ENCODE measurements at places on chromosomes 12 and 14.

DNA sequence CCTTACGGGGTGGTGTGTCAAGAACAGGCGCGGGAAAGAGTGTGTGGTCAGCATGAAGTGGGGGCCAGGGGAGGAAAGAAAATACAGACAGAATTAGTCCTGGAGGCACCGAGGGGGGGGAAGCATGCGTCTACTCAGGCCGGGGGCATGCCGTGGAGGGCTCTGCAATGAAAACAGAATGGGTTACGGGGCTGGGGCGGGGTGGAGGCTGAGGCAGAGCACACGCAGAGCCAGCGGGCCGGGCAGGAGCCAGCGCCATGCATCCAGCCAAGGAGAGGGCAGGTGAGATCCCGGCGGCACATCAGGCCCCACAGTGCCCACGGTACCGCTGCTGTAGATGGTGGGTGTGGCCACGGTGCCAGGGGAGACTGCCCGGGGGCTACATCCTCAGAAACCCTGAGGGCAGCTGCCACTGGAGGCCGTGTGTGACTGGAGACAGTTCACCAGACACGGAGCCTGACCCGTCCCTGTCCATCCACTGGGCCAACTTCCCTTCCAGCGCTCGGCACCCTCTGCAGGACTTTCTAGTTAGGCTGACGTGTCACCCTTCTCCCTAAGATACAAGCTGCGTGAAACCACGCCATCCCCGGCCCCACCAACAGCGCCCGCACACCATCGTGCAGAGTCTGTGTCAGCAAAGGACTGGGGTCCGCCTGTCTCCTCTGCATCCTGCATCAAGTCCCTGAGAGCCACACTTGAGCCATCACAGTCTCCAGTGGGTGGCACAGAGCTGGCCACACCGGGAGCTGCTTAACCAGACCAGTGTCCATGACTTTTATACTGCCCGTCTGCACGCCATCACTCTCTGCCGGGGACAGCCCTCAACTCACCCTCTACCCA lies 87.4 kb downstream of the PIWIL1 start:
- no peak for DNase-seq

- no peak for DNase-seq
Observed at GRCh38 chr14:56846970-56847930, 37.0 kb upstream of the OTX2 start.

GRCh38 chr12:9243999-9244649 lies 35.9 kb upstream of the PZP start:
- DNase-seq = no peak

GRCh38 chr14:65803885-65804284 lies 391.4 kb downstream of the FUT8 start:
- DNase-seq = no peak

- DNase-seq = no peak
Observed at GRCh38 chr14:57493467-57494181, at the start of gene CCDC198. Gene CCDC198 (minus strand): TSS chr14:57493857. CDS start chr14:57493715, 142 bp downstream.
